ENCODE measurements at places on chromosomes 2 and 18. TPM values are rescaled to one million over a fixed set of nuclear protein-coding genes. Genes with fewer than 3 reads are reported as not detected.

The PKDCC gene
- not detected for total RNA-seq

The NR4A2 gene
- total RNA-seq, result 2.1 TPM

The ATL2 gene
- total RNA-seq, result 64.3 TPM

The GRHL1 gene
- 0.33 TPM for total RNA-seq

The COLEC12 gene
- total RNA-seq, result 0.28 TPM

The CFAP65 gene
- total RNA-seq, result not detected

The CCDC74B gene
- total RNA-seq, result 0.30 TPM

The NMUR1 gene
- not detected for total RNA-seq

The HOXD1 gene
- total RNA-seq, result not detected

The DSC2 gene
- not detected for total RNA-seq

The TCF23 gene
- total RNA-seq, result not detected

The IL18R1 gene
- 11.0 TPM for total RNA-seq

The PHOSPHO2 gene
- 7.4 TPM for total RNA-seq

The DQX1 gene
- 0.35 TPM for total RNA-seq

The SH3RF3 gene
- total RNA-seq, result 2.1 TPM

The FSHR gene
- not detected for total RNA-seq

The PLCD4 gene
- 0.26 TPM for total RNA-seq

The ZNF396 gene
- 7.3 TPM for total RNA-seq

The NPHP1 gene
- 0.23 TPM for total RNA-seq

The GPR45 gene
- not detected for total RNA-seq

The EVX2 gene
- total RNA-seq, result not detected

The SCN2A gene
- total RNA-seq, result not detected

The C2orf15 gene
- 3.2 TPM for total RNA-seq
